Erythroblast (primary cell): ENCODE measurements at places on chromosomes 1 and 21.

GRCh38 chr1:41490911-41491310 lies 6.4 kb upstream of the EDN2 start:
- no peak for DNase-seq

DNA sequence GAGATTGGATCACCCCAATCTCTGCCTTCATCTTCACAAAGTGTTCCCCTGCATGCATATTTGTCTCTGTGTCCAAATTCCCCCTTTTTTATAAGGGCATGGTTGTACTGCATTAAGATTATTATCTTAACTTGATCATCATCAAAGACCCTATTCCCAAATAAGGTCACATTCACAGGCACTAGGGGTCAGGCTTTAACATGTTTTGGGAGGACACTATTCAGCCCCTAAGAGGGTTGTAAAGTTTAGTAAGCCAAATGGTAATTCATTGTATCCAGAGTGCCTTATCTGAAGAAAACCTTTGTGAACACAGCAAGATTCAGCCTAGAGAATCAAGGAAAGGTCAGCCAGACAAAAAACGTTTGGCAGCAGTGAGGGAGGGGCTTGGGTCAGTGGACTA lies 317.6 kb upstream of the PLD5 start:
- no peak for DNase-seq

- DNase-seq, result no peak
Measured at GRCh38 chr1:99751877-99752504, 14.4 kb downstream of the FRRS1 start.

GRCh38 chr21:41668051-41668541 lies 98.8 kb downstream of the RIPK4 start:
- DNase-seq, result no peak

DNA sequence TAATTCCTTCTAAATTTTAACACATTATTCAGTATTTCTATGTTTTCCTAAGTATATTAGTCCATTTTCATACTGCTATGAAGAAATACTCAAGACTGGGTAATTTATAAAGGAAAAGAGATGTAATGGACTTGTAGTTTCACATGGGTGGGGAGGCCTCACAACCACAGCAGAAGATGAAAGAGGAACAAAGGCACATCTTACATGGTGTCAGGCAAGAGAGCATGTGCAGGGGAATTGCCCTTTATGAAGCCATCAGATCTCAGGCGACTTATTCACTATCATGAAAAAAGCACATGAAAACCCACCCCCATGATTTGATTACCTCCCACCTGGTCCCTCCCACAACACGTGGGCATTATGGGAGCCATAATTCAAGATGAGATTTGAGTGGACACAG lies 15.6 kb downstream of the GBP5 start:
- no peak for DNase-seq

GRCh38 chr1:206699626-206700025 lies 14.9 kb downstream of the MAPKAPK2 start:
- no peak for DNase-seq

DNA sequence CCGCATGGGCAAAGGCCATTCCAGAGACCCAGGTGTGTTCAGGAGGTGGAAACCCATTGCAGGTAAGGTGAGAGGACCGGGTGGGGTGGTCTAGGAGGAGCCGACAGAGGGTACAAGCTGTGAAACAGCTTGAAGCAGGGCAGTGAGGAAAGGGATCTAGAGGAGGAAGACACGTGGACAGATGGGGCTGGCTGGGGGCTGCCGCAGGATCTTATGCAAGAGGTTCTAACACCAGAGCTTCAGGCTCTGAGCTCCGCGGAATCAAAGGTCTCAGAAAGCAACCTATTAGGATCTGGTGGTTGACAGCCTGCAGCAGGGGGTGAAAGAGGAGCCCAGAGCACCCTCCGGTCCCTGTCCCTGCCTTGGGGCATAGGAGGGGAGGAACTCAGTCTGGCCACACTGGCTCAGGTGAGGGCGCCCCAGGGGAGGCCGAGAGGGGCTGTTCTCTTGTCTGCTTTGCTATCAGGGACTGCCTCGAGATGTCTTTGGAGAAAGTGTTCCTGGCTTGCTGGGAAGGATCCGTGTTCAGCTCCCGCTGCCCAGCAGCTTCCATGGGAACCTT lies 1.9 kb downstream of the TFF1 start:
- DNase-seq, result no peak

DNA sequence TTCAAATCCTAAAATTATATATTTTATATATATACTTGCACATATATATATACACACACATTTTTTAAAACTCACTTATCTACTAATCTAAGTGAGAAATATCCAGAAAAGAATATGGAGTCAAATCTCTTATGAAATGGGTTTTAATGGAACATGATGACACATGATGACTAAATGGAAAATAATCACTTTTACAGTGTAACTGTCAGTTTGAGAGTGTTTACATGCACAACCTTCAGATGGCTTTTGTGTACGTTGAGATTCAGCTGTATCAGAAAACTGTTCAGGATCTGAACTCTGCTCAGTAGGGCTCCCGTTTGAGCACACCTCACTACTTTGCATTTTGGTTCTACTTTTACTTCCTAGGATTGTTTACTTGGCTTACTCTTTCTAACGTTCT lies 189.8 kb downstream of the DNAH14 start:
- no peak for DNase-seq

- DNase-seq, result no peak
Measured at GRCh38 chr1:167524651-167525050, 6.3 kb upstream of the CD247 start.

GRCh38 chr1:70992521-70992920 lies 55.1 kb downstream of the PTGER3 start:
- no peak for DNase-seq

- no peak for DNase-seq
Measured at GRCh38 chr1:221241157-221241556, 361.9 kb downstream of the HLX start.

GRCh38 chr1:53332833-53333232 lies 5.0 kb upstream of the LRP8 start:
- no peak for DNase-seq

GRCh38 chr1:38600905-38601304 lies 258.7 kb downstream of the RRAGC start:
- no peak for DNase-seq

DNA sequence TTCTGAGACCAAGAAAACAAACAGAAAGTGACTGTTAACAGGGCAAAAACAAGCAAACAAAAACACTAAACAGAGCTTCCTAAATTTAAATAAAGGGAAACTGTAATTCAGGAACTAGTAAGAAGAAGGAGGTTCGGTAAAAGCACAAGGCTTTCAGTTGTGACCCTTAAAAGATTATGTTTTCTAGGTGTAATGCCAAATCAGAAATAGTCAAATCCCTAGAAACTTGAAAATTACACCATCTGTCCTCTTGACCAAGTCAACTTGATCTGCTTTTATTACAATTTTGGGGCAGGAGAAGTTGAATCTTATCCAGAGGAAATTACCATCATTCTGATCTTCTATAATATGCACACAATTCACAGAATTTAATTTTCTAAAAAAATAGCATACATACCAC lies 754.0 kb upstream of the ADGRL4 start:
- no peak for DNase-seq

DNA sequence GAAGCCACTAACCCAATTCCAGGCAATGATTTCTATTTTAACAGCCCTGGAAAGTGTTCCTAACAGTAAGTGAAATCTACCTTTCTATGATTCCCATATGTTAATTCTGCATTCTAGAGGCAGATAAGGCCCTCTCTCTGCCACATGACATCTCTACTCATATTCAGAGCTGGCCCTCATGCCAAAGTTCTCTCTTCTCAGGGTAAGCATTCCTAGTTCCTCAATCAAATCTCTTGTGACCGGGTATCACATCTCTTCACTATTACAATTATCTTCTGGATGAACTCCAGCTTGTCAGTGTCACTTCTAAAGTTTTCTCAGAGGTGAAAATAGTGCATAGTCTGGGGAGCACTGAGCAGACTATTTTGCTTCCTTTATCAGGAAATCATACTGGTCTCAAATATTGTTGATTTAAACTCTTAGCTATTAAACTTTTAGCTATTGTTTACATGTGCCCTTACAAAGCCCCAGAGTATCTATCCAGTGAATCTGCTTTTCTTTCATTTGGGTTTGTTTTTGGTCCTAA lies 66.4 kb upstream of the TNFSF18 start:
- no peak for DNase-seq

DNA sequence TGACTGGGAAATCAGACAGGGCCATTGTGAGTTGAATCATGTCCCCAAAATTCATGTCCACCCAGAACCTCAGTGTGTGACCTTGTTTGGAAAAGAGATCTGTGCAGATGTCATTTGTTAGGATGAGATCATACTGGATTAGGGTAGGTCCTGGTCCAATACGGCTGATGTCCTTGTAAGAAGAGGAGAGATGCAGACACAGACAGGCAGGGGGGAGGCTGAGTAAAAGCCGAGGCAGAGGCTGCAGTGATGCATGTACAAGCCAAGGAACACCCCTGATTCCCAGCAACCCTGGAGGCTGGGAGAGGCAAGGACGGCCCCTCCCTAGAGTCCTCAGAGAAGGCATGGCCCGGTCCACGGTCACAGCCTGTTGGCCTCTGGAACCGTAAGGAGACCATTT lies 15.9 kb upstream of the NPPB start:
- no peak for DNase-seq

DNA sequence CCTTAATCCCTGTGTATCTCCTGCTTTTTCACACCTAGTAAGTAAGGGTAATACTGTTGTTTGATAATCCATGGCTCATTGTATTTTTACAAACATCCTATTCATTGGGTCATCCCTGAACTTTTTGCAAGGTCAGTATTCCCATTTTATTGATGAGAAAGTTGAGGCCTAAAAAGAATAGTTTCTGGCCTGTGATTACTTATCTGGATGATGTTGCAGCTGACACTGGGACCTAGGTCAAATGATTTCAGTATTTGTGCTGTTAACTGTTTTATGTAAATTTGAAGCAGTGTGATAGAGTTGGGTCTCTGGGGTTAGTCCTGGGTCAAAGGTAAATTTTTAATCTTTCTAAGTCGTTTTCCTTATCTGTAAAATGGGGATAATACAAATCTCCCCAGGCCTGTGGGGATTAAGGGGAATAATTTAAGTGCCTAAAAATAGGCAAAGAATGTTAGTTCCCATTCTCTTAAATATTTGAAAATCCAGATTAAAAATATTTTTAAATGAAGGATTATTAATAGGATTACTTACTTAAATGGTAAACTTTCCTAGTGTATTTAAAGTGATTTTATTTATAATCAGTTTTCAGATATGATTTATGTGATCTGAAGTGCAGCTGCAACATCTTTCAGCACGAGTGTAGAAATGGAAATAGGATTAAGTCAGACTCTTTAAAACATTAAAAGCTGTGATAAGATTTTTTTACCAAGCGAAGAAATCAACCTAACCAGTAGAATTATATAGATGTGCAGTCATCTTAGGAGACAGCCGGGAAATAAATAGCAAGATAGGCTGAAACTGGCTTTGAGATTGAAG lies 4.3 kb downstream of the PPP2R5A start:
- no peak for DNase-seq

DNA sequence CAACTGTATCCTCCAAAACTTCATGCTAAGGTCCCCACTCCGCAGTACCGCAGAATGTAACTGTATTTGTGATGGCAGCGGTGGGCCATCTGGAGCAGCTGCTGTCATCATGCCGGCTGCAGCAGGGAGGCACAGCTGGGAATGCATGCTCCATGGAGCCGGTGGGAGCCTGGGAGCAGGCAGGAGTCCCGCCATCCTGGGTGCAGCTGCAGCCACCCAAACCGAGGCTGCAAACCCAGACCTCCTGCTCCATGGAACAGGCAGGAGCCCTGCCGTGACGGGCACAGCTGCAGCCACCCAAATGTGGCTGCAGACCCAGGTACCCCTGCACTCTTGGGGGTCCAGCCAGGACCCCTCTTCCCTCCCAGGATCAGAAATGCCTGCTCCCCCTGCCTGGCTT lies 80.3 kb downstream of the SCMH1 start:
- DNase-seq, result no peak

GRCh38 chr1:182211386-182211785 lies 149.9 kb upstream of the ZNF648 start:
- DNase-seq, result peak; percentile 8

DNA sequence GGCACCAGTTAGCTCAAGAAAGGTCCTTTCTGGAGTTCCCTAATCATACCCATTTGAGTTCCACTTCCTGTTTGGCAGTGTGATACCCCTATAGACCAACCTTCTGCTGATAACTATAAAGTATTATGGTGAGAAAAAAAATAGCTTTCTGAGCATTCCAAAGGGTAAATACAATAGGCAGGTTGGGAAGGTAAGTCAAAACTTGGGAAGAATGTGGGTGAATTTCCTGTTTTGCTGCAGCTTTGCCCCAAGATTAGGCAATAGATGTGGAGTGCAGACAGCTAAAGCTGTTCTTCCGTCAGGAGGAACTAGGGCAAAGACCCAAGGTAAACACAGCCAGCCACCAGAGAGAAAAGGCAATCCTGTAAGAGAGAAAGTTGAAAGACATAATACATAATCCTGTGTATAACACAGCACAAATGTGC lies 49.9 kb upstream of the GUCA2A start:
- DNase-seq, result no peak

- no peak for DNase-seq
Measured at GRCh38 chr1:147722124-147722523, 38.3 kb downstream of the GJA5 start.

DNA sequence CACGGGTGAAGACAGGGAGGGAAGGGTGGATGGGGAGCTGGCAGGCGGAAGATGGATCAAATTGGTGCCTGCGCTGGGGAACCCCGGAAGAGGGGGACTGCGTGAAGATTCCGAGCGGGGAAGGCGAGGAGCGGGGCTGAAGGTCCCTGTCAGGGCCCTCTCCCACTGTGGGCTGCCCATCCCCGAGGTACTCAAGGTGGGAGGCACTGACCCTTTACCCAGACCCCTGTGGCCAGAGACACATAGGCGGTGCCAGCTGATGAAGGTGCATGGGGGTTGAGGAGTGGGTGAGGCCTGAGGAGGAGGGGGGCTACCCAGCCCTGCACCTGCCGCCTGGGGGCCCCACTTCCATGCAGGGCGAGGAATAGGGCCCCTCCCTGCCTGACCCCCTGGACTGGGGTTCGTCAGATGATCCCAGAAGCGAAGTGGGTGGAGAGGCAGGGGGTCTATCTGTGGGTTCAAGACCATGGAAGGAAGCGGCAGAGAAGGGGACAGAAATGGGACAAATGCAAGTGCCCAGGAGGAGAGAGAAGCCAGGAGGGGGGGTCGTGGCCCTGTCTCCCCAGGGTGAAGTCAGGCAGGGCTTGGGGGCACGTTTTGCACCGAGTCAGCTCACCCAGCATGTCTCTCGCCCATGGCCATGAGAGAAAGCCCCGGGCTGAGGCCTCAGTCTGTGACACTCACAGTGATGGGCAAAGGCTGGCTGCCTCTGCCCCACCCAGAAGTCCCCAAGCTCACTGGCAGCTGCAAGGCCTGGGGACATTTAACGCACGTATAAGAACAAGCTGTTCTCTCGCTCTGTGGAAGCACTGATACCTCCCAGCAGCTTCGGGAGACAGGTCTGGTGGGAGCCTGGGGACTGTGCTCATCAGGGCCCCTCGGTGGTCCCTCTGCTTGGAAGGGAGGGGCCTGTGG lies 7.0 kb upstream of the MMEL1 start:
- no peak for DNase-seq

DNA sequence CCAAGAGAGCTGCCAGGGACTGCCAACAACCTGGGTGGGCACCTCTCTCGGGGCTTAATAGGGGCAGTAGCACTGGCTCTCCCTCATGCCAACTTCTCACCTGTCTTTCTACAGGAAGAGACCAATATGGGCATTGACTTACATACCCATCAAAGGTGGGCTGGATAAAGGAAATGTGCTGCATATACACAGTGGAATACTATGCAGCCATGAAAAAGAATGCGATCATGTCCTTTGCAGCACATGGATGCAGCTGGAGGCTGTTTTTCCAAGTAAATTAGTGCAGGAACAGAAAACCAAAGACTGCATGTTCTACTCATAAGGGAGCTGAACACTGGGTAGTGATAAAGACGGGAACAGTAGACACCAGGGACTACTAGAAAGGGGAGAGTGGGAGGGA lies 172.5 kb downstream of the URB2 start:
- no peak for DNase-seq
